ENCODE measurements at places on chromosomes 7 and 10.

GRCh38 chr10:10758306-10758705 lies 259.4 kb upstream of the CELF2 start:
- no peak for DNase-seq

GRCh38 chr7:88218429-88218745 lies 1.5 kb downstream of the SRI start:
- DNase-seq: no peak

- DNase-seq: no peak
Measured at GRCh38 chr7:112010994-112011393, 195.2 kb downstream of the DOCK4 start.

DNA sequence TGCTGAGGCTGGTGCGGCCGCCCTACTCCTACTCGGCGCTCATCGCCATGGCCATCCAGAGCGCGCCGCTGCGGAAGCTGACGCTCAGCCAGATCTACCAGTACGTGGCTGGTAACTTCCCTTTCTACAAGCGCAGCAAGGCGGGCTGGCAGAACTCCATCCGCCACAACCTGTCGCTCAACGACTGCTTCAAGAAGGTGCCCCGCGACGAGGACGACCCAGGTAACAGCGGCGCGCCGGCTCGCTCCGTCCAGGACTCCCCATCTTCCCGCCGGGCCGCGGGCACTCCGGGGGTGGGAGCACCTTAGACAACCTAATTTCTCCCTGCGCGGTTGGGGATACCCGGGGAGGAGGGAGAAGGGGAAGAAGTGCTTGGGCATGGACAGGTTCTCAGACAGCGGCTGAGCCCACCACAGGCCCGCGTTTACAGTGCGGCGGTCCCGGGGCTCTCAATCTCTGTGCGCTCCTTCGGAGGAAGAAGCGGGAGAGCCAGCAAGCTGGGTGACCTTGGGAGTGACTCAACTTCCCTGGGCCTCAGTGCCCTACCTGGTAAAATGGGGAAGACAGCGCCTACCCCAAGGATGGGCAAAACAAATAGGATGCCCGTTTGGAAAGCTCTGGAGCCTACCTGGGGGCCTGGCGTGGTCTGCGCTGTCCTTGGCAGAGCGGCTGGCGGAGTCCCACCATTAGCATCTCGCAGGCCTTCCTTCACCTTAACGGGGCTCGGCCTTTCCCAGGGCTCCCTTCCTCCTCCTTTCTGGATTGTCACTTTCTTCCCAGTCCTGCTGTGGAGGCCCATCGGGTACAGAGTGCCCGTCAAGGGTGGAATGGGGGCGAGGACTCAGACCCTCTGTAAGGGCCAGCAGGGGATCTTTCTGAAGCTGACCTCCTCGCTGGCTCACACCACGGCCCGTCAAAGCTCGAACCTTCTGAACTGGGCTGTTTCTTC lies 852 bp downstream of the FOXI2 start:
- DNase-seq: no peak

DNA sequence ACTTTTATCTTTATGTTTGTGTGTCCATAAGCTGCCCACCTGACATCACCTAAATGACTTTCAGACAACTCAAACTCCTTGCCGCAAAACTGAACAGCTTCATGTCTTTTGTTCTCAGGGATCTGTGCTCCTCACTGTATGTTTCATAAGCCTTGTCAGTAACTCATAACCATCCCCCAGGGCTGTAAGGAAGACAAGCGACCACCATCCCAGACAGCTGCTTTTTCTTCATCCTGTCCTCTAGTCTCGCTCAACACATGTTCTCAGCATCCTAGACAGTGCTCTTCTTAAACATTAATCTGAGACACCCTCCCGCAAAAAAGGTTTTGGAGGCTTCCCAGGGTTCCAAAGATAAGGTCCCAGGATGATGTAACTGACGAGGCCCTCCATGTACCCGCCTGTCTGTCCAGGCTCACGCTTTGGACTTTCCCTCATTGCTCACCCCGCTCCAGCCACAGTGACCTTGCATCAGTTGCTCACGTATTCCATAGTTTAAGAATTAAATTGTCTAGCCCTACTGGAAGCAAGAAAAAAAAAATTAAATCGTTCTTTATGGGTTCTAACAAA lies 69.8 kb downstream of the MAP3K8 start:
- DNase-seq: no peak

- DNase-seq: no peak
Measured at GRCh38 chr10:6458814-6459213, 121.3 kb downstream of the PRKCQ start.

- DNase-seq: no peak
Measured at GRCh38 chr7:38748056-38748610, 117.0 kb upstream of the AMPH start.

- no peak for DNase-seq
Measured at GRCh38 chr10:124227055-124227975, 133.9 kb upstream of the CHST15 start.

DNA sequence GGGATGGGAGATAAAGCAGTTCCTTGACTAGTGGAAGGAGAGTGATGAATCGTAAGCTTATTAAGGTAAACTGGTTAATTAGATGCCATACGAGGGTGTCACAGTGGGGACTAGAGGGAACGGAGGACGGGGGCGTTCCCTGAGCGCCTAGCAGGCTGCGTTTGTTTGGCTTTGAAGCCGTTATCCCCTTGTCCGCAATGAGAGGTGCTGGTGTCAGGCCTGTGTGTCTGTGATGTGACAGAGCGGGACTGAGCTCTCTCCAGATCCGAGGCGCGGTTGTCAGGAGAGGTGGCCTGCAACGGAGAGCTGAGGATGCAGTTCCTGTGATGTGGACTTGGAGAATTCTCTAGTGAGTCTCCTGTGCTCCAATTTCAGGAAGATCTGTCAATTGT lies 60.0 kb upstream of the PRPS1L1 start:
- no peak for DNase-seq

- DNase-seq: no peak
Measured at GRCh38 chr10:43190775-43191174, 52.5 kb downstream of the CSGALNACT2 start.

All from AG04450 (cell line).